ENCODE measurements at places on chromosomes 1 and 21. TPM values are rescaled to one million over a fixed set of nuclear protein-coding genes. Genes with fewer than 3 reads are reported as not detected.

The TRNP1 gene
- 5.4 TPM for polyA plus RNA-seq

DNA sequence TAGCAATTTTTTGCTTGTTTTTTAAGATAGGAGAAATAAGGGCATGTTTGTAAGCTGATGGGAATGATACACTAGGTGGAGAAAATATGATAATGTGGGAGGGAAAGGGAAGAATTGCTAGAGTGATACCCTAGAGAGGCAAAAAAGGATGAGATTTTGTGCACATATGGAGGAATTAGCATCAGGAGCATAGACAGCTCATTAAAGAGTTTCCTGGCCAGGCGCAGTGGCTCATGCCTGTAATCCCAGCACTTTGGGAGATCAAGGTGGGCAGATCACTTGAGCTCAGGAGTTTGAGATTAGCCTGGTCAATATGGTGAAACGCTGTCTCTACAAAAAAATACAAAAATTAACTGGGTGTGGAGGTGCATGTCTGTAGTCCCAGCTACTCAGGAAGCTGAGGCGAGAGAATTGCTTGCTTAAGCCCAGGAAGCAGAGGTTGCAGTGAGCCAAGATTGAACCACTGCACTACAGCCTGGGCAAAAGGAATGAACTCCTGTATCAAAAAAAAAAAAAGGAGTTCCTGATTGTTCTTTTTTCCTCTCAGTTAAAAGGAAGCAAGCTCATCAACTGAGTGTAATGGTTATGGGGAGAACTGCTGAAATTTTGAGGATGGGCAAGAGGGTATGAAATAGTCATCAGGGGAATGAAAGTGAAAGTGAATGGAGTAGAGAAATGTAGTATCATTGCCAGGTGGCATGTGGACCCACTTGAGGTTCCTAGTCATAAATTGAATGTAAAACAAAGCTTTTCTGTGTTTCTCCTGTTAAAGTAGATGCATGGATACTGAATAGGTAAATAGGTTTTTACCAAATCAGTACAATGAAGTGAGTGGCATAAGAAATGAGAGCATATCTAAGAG, 35.5 kb downstream of the SH3GLB1 start:
- no peak for DNase-seq

The LAMB3 gene
- 0.76 TPM for polyA plus RNA-seq

The OR6K3 gene
- polyA plus RNA-seq: 0.12 TPM

DNA sequence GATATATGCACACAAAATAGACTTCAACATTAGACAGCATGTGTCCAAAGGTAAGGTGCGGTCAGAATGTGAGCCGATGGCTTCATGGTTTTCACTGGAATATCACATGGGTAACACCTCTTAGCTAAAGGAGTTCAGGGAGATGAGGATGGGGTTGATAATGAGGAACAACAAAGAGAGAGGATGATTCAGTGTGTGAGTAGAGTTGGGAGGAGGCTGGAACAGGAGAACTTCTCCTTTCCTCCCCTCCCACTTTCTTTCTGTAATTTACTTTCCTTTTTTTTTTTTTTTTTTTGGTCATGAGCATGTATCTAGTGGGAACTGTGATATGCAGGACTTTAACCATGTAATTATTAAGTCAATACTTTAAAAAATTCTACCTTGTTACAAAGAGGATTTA, 99.4 kb downstream of the FASLG start:
- DNase-seq: no peak
